ENCODE measurements at places on chromosomes 11 and 22.

- DNase-seq, result no peak
These were observed 178.5 kb upstream of the GUCY1A2 start for GRCh38 chr11:107196732-107197131.

GRCh38 chr22:24433828-24434470, 6.5 kb downstream of the ADORA2A start:
- DNase-seq, result no peak

DNA sequence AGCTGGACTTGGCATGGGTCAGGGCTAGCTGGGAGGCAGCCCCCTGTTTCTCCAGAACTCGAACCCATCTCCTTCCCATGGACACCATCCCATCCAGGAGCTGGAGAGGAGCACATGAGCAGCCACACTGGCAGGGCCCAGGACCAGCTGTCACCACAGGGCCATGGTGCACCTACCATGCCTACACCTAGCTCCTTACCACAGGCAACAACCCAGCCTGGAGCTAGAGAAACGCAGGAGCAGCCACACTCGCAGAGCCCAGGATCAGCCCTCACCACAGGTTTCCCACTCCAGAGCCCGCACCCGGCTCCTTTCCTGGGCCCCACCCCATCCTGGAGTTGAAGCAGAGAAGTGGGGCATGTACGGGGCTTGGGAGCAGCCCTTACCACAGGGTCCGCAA, 50.2 kb downstream of the GAB4 start:
- DNase-seq, result no peak

DNA sequence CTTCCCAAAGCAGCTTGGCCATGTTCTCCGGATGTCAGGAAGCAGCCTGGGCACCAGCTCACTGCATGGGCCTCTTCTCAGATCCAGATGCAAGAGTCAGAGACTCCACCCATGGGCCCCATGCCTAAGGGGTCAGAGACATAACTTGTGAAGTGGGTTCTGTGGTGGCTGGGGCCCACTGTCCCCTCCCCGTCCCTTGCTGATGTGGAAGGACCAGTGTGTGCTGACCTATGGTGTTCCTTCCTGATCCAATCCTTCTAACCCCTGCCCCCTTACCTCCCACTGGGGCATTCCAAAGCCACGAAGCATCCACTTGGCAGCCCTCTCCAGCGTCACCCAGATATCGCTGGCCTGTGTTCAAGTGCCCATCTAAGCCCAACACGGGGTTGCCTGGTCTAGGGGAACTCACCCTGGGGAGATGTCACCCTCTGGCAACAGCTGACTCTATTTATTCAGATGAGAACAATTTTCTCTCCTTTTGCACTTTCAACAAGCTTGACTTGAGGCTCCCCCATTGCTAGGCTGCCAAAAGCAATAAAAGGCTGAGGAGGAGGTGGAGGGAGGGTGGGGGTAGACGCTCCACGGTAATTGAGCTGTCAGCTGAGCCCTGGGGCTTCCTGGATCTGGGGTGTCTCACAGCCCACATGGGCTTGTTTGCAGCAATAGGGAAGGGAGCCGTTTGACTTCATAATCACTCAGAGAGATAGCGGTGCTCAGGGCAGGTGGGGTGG, 158.5 kb downstream of the ADAMTS15 start:
- DNase-seq, result no peak

DNA sequence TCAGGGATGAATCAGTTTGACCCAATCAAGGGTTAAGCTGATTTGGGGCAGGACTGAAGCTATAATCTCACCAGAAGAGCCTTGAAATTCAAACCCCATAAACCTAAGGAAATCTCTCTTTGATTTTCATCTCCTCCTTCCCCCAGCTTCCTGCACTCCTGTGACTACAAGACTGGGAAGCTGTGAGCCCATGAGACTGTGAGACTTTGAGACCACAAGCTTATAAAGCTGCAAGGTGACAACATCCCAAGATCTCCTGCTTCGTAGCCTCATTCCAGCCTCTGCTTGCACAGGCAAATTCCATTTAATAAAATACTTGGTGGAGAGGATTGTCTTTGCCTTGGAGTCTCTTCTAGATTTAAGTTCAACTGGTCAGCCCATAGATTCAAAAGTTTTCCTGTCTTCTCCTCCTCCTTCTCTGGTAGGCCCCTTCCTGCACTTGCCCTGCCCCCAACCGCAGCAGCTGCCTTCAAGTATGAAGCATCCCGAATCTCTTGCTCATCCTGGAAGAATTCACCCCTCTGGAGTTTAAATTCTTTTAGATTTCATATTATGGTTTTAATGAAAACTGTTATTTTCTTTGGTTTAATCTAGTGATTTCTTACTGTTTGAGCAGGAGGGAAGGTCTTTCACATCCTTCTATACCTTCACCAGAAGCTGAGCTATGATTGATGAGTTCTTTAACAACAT, 42.1 kb downstream of the PAMR1 start:
- DNase-seq, result no peak

DNA sequence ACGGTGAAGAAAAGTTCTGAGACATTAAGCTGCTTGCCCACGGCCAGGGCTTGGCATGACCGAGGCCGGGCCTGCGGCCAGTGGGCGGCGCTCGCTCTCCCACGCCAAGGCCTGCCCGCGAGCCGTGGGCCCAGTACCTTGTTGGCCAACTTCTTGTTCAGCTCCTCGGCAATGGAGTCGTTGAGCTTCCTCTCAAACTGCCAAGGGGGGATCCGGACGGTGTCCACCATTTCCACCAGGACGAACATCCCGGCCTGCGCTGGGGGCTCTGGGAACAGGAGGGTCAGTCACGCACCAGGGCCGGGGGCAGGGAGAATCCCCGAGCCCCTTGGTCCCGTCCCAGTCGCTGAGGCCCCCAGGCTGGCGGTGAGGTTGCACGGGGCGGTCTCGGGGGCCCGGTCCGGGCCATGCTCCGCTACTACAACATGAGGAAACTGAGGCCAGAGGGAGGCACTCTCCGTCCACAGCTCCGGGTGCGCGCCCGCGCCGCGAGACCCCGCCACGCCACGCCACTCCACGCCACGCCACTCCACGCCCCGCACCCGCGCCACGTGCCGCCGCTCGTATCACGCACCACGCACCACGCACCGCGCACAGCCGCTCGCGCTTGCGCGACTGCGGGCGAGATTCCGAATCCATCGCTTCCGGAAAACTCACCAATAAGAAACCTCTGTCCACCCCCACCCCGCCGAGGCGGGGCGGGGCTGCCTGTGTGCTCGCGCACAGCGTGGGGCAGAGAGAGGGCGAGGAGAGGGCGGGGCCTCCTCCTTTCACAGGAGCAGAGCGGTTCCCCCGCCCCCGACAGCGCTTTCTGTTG, at the start of gene POLR3H:
POLR3H (minus strand) TSS at position 617 of the 817 bp plus-strand sequence; CDS start at position 248, 369 bp downstream.
- peak; percentile 99 for DNase-seq

DNA sequence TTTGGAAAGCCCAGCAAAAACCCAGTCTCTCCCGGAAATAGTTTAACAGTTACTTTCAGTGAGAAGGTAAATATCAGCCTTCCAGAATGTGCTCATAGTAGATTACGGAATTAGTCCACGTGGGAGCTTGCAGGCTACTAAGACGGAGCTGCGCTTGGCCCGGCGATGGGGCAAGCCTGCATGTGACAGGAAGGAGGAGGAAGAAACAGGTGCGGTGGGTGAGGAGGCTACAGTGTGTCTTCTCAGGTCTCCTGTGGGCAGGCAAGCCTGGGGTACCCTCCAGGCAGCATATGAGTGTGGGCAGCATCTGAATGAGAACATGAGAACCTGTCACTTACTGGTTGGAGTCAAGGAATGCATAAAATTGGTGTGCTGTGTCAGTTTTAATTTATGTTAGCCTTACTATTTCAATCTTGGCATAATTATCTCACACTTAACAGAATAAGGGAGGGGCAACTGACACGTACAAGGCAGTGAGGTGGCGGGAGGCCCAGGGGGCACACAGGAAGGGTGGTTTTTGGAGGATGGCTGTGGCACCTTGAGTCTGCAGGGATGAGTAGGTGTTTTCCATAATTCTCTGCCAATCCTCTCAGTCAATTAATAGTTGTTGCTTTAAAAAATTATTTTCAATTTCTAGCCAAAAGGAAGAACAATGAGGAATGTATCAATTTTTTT, 35.7 kb downstream of the CLMP start:
- DNase-seq, result no peak

- DNase-seq, result no peak
These were observed 22.5 kb upstream of the DAGLA start for GRCh38 chr11:61657566-61658290.

- no peak for DNase-seq
These were observed 18.4 kb upstream of the TAB1 start for GRCh38 chr22:39381009-39381755.

DNA sequence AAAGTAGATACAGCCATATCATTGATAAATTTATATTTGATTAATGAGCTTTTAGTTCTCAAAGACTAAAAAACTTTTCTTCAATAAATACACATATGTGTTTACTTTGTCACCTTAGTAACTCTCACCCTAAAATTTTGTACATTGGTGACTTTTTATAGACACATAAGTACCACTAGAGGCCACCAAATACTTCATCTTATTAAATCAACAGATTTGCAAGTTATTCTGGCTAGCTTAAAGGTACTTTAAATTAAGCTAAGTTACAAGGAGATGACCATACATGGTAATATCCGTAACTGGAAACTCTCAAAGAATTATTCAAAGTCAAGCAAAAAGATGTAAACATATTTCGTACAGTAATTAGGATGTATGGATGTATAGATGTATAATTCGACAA, 112.2 kb downstream of the SBF2 start:
- DNase-seq, result no peak

DNA sequence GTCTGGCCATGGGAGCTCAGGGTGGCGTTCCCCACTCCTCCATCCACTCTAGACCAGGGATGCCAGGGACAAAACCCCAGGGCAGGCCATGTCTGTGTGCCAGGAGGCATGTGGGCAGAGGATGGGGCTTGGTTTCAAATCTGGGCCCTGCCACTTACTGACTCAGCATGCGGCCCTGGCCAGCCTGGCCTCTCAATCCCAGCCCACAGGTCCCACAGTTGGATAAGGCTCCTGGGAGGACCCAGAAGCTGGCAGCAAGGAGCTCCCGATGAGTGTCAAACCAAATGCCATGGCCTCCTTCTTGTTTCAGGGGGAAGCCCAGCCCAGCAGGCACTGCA, 1290.4 kb downstream of the BRD1 start:
- no peak for DNase-seq

GRCh38 chr22:28798810-28799605, 1.4 kb downstream of the XBP1 start:
- DNase-seq, result no peak

DNA sequence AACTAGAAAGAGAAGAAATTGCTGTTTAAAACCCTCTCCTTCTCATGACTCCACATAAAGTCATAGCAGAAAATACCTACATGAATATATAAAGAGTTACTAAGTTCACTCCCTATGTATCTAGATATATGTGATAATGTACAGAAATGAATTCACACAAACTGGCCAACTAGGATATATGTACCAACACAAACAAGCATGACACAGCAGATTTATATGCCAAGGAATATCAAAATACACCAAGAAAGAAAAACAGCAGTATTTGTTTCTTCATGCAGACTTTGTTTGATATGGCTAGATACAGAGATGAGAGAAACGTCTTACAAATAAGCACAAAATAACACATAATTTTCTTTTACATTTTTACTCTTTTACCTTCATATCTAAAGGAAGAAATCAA, 1.8 kb downstream of the OR51G1 start:
- no peak for DNase-seq

DNA sequence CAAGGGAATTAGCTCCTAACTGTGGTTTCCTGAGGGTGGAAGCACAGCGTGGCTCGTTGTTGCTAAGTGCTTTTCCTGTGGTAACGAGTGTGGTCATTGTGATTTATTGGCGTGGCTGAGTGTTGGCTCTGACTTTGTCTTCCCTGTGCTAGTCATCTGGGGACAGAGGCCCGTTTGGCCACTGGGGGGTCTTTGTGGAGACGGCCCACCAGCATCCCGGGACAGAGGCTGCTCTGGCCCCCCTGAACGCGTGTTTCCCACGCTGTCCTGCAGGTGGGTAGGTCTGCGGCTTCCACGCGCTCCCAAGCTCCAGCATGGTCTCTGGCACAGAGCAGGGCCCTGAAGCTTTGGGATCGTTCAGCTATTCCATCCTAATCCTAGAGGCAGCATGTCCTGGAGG, 1040.0 kb downstream of the TBC1D22A start:
- no peak for DNase-seq

DNA sequence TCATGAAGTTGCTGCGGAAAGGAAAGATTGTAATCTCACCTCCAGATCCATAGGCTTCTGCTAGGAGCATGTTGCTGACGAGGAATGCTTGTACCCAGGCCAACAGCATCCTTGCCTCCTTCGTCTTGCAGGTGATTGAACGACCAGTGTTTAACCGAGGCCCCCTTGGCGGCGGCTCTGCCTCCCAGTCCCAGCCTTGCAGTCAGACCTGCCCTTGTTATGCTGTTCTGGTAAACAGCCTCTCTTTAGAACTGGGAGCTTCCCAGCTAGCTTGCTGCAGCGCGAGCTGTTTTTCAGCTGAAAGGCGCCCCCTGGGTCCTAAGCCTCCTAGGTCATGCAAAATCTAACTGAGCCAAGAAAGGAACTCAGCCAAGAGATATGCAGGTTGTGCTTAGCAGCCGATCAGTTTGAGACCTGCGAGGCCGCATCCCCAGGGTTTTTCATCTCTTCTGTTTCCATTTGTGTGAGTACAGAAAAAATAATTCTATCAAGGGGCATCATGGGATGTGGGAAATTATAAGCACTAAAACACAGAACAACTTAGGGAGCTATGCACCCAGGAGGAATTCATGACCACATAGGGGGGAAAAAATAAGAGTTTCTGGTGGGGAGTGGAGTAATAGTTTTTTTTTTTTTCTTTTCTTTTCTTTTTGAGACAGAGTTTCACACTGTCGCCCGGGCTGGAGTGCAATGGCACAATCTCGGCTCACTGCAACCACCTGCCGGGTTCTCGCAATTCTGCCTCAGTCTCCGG, at the start of gene PIK3IP1:
PIK3IP1 (minus strand) TSS at position 253 of the 754 bp plus-strand sequence; CDS start at position 109, 144 bp downstream.
- DNase-seq, result peak; percentile 85

GRCh38 chr11:8127447-8127846, 41.4 kb downstream of the RIC3 start:
- no peak for DNase-seq

GRCh38 chr22:33883561-33883960, 36.7 kb downstream of the LARGE1 start:
- DNase-seq, result no peak

DNA sequence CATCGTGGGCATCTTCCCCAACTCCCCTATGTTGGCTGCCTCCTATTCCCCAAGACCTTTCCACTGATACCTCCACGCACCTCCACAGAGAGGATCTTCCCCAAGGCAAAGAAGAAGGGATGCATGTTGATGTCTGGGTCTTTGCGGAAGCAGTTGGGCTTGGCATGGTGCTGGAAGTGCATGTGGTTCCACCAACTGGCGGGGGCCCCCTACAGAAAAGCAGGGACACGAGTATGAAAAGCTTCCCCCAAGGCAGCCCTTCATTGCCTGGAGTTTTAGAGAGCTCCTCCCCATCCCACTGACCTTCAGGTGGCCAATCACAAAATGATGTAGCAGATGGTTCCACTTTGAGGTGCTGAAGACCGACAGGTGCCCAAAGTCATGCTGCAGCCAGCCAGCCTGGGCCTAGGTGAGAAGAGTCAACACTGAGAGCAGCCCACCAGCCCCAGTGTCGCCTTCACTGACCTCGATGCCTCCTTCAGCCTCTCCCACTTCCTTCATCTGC, 6.1 kb downstream of the FADS1 start:
- no peak for DNase-seq

GRCh38 chr11:20909995-20910726, 240.8 kb downstream of the NELL1 start:
- DNase-seq, result no peak

- no peak for DNase-seq
These were observed 43.2 kb downstream of the LMO1 start for GRCh38 chr11:8220261-8221045.
